ENCODE measurements at places on chromosomes 5 and 9. TPM values are rescaled to one million over a fixed set of nuclear protein-coding genes. Genes with fewer than 3 reads are reported as not detected.

Gene ATP6V1G1
- total RNA-seq, result 59.5 TPM

Gene PIP5K1B
- 12.4 TPM for total RNA-seq

Gene GALNT12
- total RNA-seq, result 6.5 TPM

Gene TENT4A
- 14.5 TPM for total RNA-seq

DNA sequence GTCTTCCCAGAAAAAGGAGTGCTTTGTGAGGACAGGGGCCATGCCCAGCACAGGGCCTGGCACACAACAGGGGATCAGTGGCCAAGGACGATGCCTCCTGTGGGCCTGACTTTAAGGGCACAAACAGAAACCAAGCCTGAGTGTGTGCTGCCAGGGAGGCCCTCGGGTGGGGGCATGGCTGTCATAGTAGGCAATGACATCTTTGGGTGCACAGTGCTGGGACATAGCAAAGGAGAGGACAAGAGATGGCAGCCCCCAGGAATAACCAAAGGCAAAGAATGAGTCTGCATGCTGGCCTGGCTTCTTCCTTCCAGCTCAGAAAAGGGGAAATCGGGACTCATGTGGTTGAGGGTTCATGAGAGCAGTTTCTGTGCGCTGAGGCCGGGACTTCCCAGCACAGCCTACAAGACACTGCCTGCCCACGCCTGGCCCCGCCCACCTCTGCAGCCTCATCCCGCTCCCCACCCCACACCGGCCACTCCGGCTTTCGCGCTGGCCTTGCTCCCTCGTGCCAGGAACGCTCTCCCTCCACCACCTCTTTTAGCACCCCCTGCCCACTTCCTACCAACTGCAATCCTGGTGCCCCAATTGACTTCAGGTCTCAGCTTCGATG lies 13.8 kb upstream of the LHX2 start:
- DNase-seq, result peak; percentile 71

- no peak for DNase-seq
Observed at GRCh38 chr5:94467346-94467953, 151.0 kb downstream of the KIAA0825 start.

GRCh38 chr5:146048994-146049703 lies 56.2 kb downstream of the PLAC8L1 start:
- DNase-seq, result no peak

DNA sequence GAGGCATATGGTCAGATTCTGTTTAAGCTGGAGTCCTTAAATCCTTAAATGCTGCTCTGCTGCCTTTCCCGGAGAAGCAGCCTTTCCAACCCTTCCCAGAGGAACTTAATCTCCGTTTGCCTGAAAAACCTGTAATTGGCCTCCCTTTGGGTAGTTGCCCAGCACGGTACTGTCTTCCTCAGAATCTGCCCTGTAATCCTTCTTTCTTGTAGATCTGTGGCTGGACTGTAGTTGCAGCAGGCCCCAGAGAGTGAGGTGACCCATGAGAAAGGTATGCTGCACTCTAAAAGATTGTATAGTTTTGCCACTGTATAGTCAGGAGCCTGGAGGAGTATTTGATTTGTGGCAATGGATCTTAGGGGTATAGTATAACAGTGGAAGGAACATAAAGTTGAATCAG lies 11.7 kb downstream of the SPIN1 start:
- no peak for DNase-seq

- no peak for DNase-seq
Observed at GRCh38 chr5:21802869-21803490, 1050.2 kb downstream of the CDH12 start.

- no peak for DNase-seq
Observed at GRCh38 chr5:174097486-174098185, 52.1 kb downstream of the NSG2 start.

DNA sequence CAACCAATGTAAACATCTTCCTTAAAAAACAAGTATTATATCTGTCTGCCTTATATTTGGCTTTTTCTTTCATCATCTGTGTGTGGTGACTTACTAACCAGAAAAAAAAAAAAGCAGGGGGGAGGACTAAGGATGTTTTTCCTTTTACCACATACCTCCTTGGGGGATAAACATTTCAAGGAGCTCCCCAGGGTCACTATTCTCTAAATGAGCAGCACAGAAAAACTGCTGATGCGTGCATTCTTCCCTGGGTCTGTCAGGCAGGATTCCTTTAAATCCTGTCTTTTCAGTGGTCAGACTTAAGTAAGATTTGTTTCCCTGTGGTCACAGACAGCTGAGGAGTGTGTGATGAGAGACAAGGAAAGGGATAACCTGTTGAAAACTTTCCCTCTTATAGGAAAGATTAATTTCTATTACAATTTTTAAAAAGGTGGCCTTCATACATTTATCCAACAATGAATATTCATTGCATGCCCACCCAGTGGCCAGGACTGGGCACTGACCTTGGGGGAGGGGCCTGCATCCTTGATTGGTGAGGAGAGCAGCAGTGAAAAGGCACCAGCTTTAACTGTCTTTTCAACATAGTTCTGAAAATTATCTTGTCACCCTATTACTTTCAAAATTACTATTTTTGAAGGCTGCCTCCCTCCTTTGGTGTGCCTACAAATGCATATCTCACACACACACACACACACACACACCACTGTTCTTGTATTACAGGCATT lies 123.1 kb downstream of the TLE4 start:
- DNase-seq, result no peak

GRCh38 chr5:57067597-57067924 lies 106.3 kb upstream of the GPBP1 start:
- DNase-seq, result peak; percentile 48

All from hematopoietic multipotent progenitor cell (in vitro differentiated cells).